ENCODE measurements at places on chromosomes 7 and 10.

GRCh38 chr10:80473096-80473657 is 19.1 kb downstream of the TSPAN14 start:
- DNase-seq = no peak

GRCh38 chr10:103416436-103417147 is 20.2 kb downstream of the PDCD11 start:
- DNase-seq = peak; percentile 61

DNA sequence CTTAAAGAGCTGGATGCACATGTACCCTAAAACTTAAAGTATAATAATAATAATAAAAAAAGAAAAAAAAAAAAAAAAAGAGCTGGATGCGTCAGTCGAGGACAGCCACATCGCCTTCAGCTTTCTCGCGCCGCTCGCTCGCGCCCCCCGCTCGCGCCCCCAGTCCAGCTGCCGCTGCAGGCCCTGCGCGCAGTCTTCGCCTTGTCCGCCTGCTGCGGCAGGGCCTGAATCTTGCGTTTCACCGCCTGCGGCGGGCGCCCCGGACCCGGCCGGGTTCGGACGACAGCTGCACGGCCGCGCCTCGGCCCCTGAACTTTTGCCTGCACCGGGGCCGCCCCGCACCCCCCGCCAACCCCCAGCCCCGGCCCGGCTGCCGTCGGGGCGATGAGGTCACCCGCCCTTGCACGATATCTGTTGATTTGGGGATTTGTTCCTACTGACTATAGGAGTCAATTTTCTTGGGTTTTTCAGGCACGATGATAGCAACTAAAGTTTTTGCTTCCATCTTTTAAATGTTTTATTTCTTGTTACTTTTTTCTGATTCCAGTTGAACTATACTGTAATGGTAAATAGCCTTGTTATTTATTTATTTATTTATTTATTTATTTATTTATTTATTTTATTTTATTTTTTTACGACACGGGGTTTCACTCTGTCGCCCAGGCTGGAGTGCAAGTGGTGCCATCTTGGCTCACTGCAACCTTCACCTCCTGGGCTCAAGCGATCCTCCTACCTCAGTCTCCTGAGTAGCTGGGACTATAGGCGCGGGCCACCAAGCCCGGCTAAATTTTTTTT is 33.5 kb upstream of the CPN1 start:
- no peak for DNase-seq

- DNase-seq = no peak
Observed at GRCh38 chr7:38630720-38631673, at the start of gene AMPH. TSS of gene AMPH (minus strand) at chr7:38631373. CDS start at chr7:38631351, 22 bp downstream.

- no peak for DNase-seq
Observed at GRCh38 chr7:46532571-46532970, 611.5 kb upstream of the IGFBP3 start.

DNA sequence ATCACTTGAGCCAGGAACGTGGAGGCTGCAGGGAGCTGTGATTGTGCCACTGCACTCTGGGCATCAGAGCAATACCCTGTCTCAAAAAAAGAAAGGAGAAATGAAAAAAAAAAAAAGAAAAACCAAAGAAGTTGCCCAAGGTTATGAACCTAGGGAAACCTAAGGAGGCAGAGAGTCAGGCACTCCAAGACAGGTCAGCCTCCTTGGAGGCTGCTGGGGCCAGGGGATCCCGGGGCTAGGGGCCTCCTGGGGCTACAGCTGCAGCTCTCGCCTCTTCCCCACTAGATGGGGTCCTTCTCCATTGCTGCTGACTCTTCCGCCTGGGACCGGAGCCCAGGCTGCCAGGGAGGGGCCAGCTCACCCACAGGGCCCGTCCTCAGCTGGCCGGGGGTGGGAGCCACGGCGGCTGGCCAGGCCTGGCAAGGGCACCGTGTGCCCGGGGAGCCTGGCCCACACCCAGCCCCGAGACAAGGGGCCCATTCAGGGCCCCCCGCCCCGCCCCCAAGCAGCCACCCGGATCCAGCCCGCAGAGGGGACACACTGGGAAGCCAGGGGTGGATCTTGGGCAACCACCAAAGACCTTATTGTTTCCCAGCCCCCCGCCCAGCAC is 1.7 kb upstream of the SPACDR start:
- DNase-seq = no peak

GRCh38 chr7:44377134-44377463 is 51.7 kb upstream of the CAMK2B start:
- no peak for DNase-seq

GRCh38 chr7:129497156-129497555 is 5.2 kb upstream of the SMKR1 start:
- DNase-seq = no peak

GRCh38 chr10:78937393-78937792 is 131.4 kb upstream of the ZMIZ1 start:
- no peak for DNase-seq

- no peak for DNase-seq
Observed at GRCh38 chr7:17146621-17147020, 151.8 kb upstream of the AHR start.

GRCh38 chr10:79028451-79029010 is 40.2 kb upstream of the ZMIZ1 start:
- no peak for DNase-seq

- no peak for DNase-seq
Observed at GRCh38 chr10:127122831-127123230, 73.6 kb downstream of the INSYN2A start.

GRCh38 chr7:13910805-13911551 is 78.5 kb downstream of the ETV1 start:
- no peak for DNase-seq

DNA sequence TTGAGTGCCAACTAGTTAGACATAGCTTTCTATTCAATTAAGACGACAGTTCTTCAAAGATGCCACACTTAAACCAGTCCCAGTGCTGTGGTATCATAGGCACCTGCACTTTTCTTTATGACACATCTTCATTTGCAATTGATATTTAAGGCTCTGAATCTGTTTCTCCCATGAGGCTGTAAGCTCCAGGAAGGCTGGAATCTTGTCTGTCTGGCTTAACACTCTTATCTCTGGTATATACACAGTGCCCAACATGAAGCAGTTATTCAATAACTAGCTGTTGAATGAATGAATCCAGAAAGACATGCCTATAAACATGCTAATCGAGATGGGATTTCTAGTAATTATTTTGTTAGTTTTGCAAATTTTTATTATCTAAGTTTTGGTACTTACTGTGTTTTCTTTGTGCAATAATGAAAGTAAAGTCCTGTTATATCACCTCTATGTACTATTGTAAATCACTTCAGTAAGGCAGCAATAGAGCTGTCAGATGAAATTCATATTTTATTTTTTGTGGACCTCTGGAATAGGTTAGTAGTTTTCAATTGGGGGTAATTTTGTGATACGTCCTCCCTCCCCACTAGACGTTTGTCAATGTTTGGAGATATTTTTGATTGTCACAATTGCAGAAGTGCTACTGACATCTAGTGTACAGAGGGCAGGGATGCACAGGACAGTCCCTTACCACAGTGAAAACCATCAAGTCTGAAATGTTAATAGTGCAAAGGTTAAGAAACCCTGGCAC is 51.3 kb upstream of the STEAP4 start:
- DNase-seq = no peak

- no peak for DNase-seq
Observed at GRCh38 chr7:41507686-41508268, 195.1 kb downstream of the INHBA start.

GRCh38 chr10:34954142-34954541 is 136.0 kb downstream of the CUL2 start:
- no peak for DNase-seq

- no peak for DNase-seq
Observed at GRCh38 chr7:155261031-155261985, 36.4 kb upstream of the INSIG1 start.

- no peak for DNase-seq
Observed at GRCh38 chr10:124640538-124641231, 103.5 kb downstream of the FAM53B start.

- DNase-seq = no peak
Observed at GRCh38 chr10:12703126-12703525, 298.4 kb downstream of the CCDC3 start.

DNA sequence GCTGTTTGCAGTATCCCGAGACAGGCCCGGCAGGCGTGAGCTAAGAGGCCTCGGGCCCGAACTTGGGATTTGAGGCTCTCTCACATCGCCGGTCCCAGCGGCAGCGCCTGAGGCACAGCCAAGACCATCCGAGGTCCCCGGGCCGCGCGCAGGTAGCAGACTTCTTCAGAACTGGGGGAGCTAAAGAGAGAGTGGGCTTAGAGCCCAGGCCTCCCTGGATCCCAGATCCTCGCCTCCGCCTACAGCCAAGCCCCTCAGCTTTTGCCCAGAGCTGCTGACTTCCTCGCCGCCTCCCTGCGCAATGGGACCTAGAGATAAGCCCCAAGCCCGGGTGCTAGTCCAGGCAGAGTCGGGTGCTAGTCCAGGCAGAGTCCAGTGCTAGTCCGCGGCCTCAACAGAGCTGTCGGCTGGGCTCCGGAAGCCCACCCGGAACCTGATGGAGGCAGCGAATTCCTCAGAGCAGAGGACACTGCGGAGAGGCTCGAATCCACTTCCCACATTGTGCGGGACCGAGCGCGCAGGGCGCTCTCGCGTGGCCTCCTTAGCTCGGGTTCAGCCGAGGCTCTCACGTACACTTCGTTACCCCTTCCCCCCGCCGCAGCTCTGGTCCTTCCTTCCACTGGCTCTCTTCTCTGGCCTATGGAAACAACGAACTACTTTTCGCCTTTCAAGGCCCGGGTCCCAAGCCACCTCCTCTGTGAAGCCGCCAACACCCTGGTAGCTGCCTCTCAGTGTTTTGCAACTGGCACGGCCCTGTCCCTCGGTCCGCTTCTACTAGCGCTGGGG is 5.8 kb downstream of the LBX1 start:
- DNase-seq = no peak

DNA sequence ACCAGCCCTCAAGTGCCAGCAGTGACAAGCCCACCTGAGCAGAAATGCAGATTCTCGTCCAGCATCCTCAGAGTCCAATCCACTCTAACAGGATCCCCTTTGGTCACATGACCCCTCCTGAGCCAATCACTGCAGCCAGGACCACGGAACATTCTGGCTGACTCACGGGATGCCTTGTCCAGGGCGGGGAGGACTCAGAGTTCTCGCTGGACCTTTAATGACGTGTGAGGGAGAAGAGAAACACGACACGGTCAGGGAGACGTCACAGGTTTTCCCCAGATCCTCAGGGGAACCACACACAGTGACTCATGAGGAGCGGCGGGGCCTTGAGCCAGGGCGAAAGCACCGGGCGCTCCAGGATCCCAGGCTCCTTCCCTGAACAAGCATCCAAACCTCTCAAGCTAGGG is 155.7 kb downstream of the PTPRN2 start:
- no peak for DNase-seq

- DNase-seq = no peak
Observed at GRCh38 chr10:35813219-35813618, 171.1 kb upstream of the FZD8 start.

GRCh38 chr10:107104026-107104652 is 60.4 kb downstream of the SORCS1 start:
- no peak for DNase-seq

GRCh38 chr7:30979027-30979426 is 15.3 kb downstream of the GHRHR start:
- DNase-seq = no peak

GRCh38 chr7:118013252-118014010 is 140.2 kb upstream of the CTTNBP2 start:
- no peak for DNase-seq

GRCh38 chr10:72264536-72264935 is 9.2 kb upstream of the DDIT4 start:
- DNase-seq = no peak

- DNase-seq = no peak
Observed at GRCh38 chr7:1276626-1277175, 44.0 kb downstream of the UNCX start.

- no peak for DNase-seq
Observed at GRCh38 chr7:114413761-114414155, 857 bp upstream of the FOXP2 start.

Measured in activated CD8-positive, alpha-beta memory T cell treated with anti-CD3 and anti-CD28 coated beads, Interleukin-2, amount 50 U/mL, for 4 hours (primary cell).